Uterus (tissue), 4 donors: ENCODE measurements at places on chromosomes 5 and 9. TPM values are rescaled to one million over a fixed set of nuclear protein-coding genes. Genes with fewer than 3 reads are reported as not detected.

GRCh38 chr5:84623019-84623418 is 238.3 kb upstream of the EDIL3 start:
- DNase-seq, result no peak
- H3K36me3 ChIP-seq, result no peaks in the 10 kb centered on the region
- H3K27me3 ChIP-seq, result no peaks in the 10 kb centered on the region
- H3K27ac ChIP-seq, result no peak overlapping the region
- H3K4me3 ChIP-seq, result no peak overlapping the region

- no peak for DNase-seq
- no peak overlapping the region for H3K4me3 ChIP-seq
- H3K4me1 ChIP-seq, result no peaks in the 10 kb centered on the region
- no peaks in the 10 kb centered on the region for H3K36me3 ChIP-seq
- H3K27ac ChIP-seq, result no peak overlapping the region
These were observed 189.8 kb downstream of the PCSK1 start for GRCh38 chr5:96243203-96243602.

DNA sequence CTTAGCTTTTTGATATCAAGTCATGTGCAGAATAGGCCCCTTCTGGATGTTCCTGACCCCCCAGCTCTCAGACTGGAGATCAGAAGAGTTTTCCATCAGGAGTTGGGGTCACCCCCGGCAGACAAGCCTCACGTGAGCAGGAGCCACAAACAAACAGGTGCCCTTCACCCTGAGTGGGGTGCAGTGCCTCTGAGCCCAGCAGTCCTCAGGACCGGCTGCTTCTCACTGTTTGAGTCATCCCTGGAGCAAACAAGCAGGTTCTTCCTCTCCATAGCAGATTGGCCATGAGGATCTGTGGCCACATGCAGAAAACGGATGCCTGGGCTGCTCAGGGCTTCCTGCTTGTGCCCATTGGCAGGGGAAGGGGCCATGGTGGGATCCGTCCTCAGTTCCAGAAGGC is 47.0 kb downstream of the LRSAM1 start:
- peaks cover 4% of the 10 kb centered on the region for H3K4me1 ChIP-seq
- DNase-seq, result no peak
- no peak overlapping the region for H3K4me3 ChIP-seq
- no peaks in the 10 kb centered on the region for H3K36me3 ChIP-seq
- no peaks in the 10 kb centered on the region for H3K27me3 ChIP-seq

- H3K4me3 ChIP-seq, result no peak overlapping the region
- no peaks in the 10 kb centered on the region for H3K36me3 ChIP-seq
- DNase-seq, result no peak
- no peak overlapping the region for H3K27ac ChIP-seq
- H3K4me1 ChIP-seq, result no peaks in the 10 kb centered on the region
These were observed 281.3 kb downstream of the CEMIP2 start for GRCh38 chr9:71487061-71487460.

DNA sequence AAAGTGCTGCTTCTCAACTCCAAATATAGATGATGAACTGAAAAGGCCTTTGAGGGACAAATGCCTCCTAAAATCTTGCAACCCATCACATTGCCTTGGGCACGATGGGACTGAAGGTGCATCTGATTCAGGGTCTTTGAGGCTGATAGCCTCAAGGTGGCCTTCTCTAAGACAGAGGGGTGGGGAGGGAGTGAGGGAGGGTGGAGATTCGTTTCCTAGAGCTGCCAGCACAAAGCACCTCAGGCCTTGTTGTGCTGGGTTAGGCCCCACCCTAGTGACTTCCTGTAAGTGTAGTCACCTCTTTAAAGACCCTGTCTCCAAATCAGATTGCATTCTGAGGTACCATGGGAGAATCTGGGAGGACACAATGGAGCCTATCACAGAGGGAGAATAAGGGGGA is 57.1 kb downstream of the BARX1 start:
- H3K36me3 ChIP-seq, result no peaks in the 10 kb centered on the region
- H3K27ac ChIP-seq, result no peak overlapping the region
- no peaks in the 10 kb centered on the region for H3K27me3 ChIP-seq
- no peak overlapping the region for H3K4me3 ChIP-seq
- no peaks in the 10 kb centered on the region for H3K4me1 ChIP-seq

DNA sequence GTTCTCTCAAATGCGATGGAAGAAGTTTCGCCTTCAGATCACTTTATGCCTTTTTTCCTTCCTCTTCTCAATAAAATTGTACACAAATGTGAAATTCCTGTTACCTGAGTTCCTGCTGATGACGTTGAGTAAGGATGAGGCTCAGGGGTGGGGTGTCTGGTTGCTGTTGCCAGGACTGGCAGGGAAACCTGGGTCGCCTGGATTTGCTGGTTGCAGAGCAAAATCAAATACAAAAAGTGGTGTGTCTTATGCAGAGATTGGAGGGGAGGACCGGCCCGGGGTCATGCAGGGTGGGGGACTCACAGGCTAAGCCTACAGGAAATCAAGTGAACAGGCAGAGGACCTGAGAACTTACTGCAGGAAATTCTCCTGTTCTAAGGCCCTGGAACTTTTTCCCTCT is 39.2 kb downstream of the ANXA2R start:
- DNase-seq, result no peak
- H3K27ac ChIP-seq, result no peak overlapping the region
- no peaks in the 10 kb centered on the region for H3K36me3 ChIP-seq
- no peaks in the 10 kb centered on the region for H3K27me3 ChIP-seq

Gene SLCO4C1
- 0.76 TPM for total RNA-seq

DNA sequence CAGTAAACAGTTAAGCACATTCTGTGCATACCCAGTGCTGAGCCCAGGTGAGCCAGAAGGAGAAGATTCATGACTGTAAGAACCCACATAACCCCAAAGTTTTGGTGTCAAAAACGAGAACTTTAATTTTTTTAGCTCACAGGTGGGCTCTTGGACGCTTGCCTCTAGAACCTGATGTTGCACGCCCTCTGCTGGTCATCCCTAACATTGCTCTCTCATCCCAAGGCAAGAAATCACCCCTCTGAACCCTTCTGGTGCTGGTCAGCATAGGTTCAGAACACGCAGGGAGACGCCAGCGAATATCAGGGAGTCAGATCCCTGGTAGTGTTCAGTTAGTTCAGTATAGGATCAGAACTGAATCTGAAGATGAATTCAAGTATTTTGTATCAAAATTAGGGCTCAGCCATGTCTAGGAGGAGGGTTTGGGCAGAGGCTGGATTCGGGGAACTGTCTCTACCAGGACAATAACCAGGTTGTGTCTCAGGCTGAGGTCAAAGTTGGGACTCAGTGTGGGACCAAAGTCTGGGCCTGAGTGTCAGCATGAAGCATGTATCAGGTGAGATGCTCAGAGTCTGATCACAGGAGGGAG is 4.1 kb upstream of the DNAJB5 start:
- peak; percentile 31 for DNase-seq
- H3K27me3 ChIP-seq, result no peaks in the 10 kb centered on the region
- H3K27ac ChIP-seq, result no peak overlapping the region
- no peaks in the 10 kb centered on the region for H3K4me1 ChIP-seq

DNA sequence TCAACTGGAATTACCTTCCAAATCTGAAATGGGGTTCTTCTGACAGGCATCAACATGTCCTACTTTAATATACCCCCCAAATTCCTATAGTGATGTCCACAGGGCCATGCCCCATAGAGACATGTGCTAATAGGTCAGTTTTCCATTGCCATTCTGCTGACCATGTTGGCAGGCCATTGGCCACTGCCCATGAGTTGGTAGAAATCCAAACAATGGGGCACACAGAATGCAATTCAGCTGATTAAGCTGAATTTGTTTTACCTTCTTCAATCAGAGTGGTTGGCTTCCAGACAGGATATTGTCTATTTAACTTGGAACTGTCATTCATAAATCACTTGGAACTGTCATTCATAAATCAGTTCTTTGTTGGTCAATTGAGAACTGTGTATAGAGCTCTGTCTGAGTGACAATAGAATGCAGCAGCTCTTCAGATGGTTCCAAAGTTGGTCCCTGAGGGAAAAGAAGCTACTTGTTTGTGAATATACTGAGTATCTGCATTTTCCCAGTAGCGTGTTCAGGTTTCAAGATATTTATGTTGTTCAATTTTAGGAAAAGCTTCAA is 336.9 kb downstream of the DRD1 start:
- H3K27me3 ChIP-seq, result no peaks in the 10 kb centered on the region
- DNase-seq, result no peak
- no peaks in the 10 kb centered on the region for H3K4me1 ChIP-seq

DNA sequence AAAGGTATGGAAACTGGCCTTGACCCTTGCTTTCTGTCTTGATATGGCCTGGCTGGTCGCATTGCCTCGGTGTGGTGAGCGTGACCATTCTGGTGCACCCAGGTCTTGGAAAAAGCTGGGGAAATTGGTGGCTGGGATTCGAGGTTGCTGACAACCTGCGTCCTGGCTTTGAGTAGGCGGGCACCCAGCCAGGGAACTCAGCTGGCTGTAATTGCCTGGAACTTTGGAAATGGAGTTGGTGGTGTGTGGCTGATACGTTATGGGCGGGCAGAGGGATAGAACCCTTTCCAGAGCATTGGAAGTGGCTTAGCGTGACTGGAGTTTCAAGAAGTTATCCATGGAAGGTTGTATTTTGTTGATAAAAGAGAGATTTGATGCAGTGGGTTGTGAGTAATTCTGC is 35.2 kb downstream of the KCNMB1 start:
- H3K27me3 ChIP-seq, result no peaks in the 10 kb centered on the region
- peak; percentile 49 for DNase-seq
- H3K4me3 ChIP-seq, result no peak overlapping the region
- no peak overlapping the region for H3K27ac ChIP-seq

Gene MRRF
- total RNA-seq, result 23.5 TPM

GRCh38 chr9:21965401-21965951 is 28.7 kb downstream of the CDKN2A start:
- no peak for DNase-seq
- H3K36me3 ChIP-seq, result no peaks in the 10 kb centered on the region
- peaks cover 4% of the 10 kb centered on the region for H3K4me1 ChIP-seq
- no peak overlapping the region for H3K27ac ChIP-seq
- H3K4me3 ChIP-seq, result no peak overlapping the region

GRCh38 chr5:41793141-41793770 is 77.0 kb downstream of the OXCT1 start:
- H3K27ac ChIP-seq, result no peak overlapping the region
- no peak overlapping the region for H3K4me3 ChIP-seq
- no peaks in the 10 kb centered on the region for H3K4me1 ChIP-seq
- no peaks in the 10 kb centered on the region for H3K27me3 ChIP-seq
- DNase-seq, result no peak

Gene BRD3
- 7.2 TPM for total RNA-seq

DNA sequence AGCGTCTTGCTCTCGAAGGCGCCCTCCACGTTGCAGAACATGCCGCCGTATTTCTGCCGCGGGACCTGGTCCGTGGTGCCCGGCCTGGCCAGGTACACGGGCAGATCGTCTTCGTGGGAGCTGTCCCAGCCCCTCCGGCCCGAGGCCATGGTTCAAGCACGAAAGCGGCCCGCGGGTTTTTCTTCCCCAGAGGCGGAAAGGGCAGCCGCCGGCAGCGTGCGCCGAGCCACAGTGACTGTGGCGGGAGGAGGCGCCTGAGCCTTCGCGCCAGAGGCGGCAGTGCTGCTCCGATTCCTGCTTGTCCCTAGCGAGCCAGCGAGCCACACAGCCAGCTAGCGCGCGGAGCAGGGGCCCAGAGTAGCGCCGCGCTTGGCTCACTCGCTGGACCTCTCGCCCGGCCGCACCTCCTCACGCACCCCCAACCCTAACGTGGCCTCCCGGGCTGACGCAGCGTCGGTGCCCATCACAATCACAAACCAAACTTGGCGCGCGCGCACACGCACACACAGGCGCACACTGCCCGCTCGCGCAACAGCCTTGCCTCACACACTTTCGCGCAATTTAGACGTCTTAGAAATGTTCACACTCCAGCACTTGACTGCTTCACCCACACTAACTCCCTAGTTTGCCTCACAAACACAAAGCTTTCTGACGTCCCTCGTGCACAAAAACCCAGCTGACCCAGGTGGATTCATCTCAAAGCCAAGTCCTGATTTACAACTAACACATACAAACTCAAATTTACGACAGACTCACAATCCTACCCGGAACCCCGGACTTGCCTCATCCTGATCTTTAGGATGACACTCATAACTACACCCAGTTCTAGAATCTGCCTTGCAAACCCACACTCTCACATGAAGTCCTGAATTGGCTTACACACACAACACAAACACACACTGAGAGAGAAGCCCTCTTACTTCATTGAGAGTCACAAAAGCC is at the start of gene DPYSL3:
Gene DPYSL3, minus strand, starts transcription at position 359 of the 942 bp plus-strand sequence. Its CDS starts 210 bp downstream, at position 149.
- H3K4me3 ChIP-seq, result peak within 1 kb of the TSS; percentile 65
- H3K27me3 ChIP-seq, result no peaks in the 10 kb centered on the region
- no peaks in the 10 kb centered on the region for H3K4me1 ChIP-seq
- peak within 1 kb of the TSS; percentile 91 for H3K27ac ChIP-seq
- no peaks in the 10 kb centered on the region for H3K36me3 ChIP-seq

DNA sequence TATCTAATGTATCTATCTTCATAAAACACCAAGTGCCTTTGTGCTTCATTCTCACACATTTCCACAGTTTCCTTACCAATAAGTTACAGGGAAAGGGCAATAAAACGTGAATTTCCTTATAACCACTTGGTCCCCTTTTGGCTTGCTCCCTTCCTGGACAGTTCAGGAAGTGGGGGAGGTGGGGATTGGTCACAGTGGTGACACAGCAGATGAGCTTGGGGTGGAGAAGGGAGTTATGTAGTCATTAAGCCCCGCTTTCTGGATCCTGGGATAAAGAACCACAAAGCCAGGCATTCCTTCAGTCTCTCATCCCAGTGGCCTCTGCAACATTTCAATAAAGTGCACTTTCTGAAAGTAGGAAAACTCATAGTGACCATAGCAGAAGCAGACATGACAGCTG is 47.1 kb upstream of the FYB1 start:
- no peaks in the 10 kb centered on the region for H3K36me3 ChIP-seq
- H3K4me3 ChIP-seq, result no peak overlapping the region
- no peaks in the 10 kb centered on the region for H3K27me3 ChIP-seq
- no peaks in the 10 kb centered on the region for H3K4me1 ChIP-seq

Gene NOTCH1
- 26.4 TPM for total RNA-seq

Gene PRUNE2
- total RNA-seq, result 129 TPM

GRCh38 chr9:115213818-115214334 is 95.9 kb upstream of the TNC start:
- H3K27ac ChIP-seq, result peak overlapping the region; percentile 28
- no peaks in the 10 kb centered on the region for H3K36me3 ChIP-seq
- no peak overlapping the region for H3K4me3 ChIP-seq
- peaks cover 7% of the 10 kb centered on the region for H3K4me1 ChIP-seq
- no peaks in the 10 kb centered on the region for H3K27me3 ChIP-seq

GRCh38 chr5:137836997-137837396 is 30.7 kb upstream of the MYOT start:
- H3K4me1 ChIP-seq, result peaks cover 12% of the 10 kb centered on the region
- H3K27ac ChIP-seq, result peak overlapping the region; percentile 59
- H3K36me3 ChIP-seq, result no peaks in the 10 kb centered on the region
- H3K27me3 ChIP-seq, result no peaks in the 10 kb centered on the region

DNA sequence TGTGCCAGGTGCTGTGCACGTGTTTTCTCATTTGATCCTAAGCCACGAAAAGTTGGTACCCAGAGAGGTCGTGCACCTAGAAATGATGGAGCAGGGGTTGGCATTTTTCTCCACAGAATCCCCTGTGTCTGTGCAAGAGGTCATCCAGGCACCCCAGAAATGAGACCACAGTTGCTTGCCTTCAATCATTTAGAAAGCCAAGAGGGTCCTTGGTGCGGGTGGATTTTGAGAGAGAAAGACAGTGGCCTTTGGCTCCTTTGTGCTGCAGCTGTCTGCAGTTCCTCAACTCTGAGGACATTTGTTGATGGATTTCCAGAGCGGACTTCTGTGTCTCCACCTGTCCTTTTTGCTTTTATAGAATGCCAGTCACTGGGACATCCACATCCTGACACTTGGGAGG is 33.8 kb upstream of the SPRY4 start:
- no peak for DNase-seq
- no peaks in the 10 kb centered on the region for H3K27me3 ChIP-seq
- H3K27ac ChIP-seq, result no peak overlapping the region
- no peak overlapping the region for H3K4me3 ChIP-seq
- H3K36me3 ChIP-seq, result no peaks in the 10 kb centered on the region
